ENCODE measurements at places on chromosomes 5 and 9.
A peak's percentile ranks its signal among the peaks of the same experiment; 100 is the strongest.

DNA sequence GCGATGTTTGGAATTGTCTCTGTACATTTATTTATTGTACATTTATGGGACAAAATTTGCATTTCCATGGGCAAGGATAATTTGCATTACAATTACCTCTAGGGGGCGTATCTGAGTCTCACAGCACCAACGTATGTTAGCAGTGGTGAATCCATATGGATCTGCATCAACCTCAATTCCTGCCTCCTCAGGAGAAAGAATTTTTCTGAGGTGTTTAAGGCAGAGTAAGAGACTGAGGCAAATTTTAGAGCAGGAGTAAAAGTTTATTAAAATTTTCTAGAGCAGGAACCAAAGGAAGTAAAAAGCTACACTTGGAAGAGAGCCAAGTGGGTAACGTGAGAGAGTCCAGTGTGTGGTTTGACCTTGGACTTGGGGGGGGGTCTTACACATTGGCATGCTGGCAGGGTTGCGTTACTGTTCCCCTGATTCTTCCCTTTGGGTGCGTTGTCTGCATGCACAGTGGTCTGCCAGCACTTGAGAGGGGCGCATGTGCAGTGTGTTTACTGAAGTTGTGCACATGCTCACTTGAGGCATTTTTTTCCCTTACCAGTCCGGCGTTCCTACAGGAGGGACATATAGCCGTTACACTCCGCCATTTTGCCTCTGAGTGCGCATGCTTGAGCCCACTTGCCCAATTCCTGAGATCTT is 21.0 kb upstream of the RAB14 start:
- peak; percentile 38 for DNase-seq

- peak; percentile 27 for DNase-seq
Observed at GRCh38 chr5:43190755-43191603, 1.0 kb upstream of the NIM1K start.

DNA sequence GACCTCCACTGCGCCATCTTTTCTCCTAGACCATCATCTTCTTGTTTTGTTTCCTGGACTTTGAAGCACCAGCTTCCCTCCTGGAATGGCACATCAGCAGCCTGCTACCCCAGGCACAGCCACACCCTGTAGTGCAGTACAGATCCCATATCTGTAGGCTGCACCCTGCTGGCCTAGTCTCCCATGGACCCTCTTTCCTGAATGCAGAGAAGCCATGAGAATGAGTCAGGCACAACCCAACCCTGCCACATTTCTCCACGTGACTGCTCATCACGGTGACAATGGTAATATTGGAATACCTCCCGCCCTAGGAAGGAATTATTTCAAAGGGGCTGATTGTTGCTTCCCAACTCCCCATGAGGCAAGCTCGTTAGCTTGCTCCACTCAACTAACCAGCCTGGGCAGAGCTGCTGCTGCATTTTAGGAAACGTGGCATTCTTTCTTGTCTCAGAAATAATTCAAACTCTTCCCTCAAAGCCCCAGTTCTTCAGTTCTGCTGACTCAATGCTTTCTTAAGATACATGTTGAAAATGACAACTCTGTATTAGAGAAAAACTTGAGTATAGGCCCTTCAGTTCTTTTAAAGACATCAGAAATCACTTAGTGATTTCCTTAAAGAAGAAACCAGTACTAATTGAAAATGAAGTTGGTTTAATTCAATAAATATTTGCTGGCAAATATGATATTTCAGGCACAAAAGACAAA is 328.1 kb downstream of the MLLT3 start:
- peak; percentile 45 for DNase-seq

GRCh38 chr9:72575666-72576065 is 54.3 kb downstream of the TMC1 start:
- DNase-seq = no peak

DNA sequence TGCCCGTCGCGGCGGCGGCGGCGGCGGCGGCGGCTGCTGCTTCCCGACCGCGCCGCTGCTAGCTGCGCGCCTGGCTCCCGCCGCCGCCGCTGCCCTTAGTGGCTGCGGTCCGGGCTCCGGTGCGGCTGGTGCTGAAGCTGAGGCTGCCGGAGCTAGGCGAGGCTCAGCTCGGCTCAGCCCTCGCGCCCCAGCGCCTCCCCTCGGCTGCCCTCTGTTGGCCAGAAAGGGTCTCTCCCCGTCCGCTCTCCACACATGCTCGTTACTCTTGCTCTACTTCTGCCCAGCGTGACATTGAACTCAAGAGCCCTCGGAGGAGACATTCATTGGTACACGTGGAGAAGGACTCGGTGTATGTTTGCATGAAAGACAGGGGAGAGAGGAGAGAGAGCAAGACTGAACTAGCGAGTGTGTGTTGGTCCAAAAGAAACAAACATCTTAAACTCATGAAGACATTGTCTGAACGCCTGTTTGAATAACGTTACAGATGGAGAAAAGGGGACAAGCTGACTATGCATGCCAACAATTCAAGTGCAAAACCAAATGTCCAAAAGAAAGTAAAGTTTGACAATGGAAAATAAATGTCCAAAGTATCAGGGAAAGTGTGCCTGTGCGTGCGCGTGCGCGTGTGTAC is at the start of gene HCN1:
TSS of gene HCN1 (minus strand) at position 175 of the 631 bp plus-strand sequence.
- DNase-seq = no peak

GRCh38 chr5:72018143-72018803 is 89.0 kb upstream of the MAP1B start:
- peak; percentile 64 for DNase-seq

DNA sequence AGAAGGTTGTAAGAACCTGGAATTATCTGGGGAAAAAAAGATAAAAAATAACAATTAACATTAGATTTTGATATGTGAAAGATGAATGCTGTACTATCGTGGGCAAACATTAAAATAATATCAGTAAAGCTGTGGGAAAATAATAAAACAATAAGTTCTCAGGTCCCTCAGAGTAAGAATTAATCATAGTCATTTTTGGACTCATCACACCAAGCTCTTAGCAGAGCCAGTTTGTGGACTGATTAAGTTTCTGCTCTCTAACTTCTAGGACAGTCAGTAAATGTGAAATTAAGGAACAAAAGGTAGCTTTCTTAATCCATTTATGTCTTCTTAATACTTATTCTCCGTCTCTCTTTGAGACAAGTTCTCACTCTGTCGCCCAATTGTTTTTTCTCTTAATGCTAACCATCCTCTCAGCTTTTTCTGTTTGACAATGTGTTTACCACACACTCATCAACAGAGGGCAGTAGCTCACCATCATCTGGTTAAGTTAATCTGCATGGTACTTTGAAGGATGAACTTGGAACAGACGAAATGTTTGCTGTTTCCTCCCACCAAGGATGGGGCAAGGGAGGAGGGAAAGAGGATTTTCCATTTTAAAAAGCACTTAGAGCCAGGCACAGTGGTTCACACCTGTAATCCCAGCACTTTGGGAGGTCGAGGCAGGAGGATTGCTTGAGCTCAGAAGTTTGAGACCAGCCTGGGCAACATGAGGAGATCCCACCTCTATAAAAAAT is 5.3 kb upstream of the ACO1 start:
- peak; percentile 69 for DNase-seq

GRCh38 chr9:112433499-112434392 is 52.9 kb upstream of the KIAA1958 start:
- DNase-seq = no peak

DNA sequence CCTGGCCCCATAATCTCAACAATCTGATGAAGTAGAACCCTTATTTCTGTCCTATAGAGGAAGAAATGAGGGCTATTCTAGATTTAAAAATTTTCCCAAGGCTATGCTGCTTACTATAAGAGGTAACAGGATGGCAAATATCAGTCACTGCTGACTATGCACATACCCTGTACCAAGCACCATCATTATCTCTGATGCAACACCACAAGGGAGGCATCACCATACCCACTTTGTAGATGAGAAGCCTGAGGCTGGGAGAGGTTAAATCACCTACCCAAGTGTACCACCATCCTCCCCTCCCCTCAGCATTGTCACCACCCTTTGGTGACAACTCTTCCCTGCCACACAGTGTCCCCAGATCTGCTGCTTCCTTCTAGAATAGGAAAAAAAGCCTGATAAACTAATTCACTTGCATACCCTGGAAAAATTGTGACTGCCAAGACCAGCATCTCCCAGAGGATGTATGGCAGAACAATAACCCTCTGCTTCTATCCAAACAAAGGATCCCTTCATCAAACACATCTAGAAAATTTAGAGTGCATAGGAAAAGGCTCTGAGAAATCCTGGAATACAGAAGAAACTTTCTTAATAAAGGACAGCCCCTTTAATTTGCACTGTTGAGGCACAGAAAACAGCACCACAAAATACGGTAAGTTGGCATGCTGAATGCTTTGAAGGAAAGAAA is 48.3 kb downstream of the PRRC1 start:
- DNase-seq = no peak

DNA sequence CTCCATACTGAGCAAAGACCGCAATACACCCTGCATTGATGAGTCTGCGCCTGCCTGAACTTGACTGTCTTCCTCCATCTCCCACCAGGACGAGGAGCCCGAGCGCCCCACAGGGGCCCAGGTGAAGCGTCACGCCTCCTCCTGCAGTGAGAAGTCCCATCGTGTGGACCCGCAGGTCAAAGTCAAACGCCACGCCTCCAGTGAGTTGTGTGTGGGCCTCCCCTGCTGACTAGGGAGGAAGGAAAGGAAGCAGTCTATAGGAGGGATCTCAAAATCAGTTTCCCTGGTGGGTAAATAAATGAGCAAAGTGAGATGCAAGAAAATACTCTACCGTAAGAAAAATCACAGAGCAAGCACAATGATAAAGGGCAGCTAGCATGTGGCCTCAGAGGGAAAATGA is 22.8 kb upstream of the GRPEL2 start:
- no peak for DNase-seq

DNA sequence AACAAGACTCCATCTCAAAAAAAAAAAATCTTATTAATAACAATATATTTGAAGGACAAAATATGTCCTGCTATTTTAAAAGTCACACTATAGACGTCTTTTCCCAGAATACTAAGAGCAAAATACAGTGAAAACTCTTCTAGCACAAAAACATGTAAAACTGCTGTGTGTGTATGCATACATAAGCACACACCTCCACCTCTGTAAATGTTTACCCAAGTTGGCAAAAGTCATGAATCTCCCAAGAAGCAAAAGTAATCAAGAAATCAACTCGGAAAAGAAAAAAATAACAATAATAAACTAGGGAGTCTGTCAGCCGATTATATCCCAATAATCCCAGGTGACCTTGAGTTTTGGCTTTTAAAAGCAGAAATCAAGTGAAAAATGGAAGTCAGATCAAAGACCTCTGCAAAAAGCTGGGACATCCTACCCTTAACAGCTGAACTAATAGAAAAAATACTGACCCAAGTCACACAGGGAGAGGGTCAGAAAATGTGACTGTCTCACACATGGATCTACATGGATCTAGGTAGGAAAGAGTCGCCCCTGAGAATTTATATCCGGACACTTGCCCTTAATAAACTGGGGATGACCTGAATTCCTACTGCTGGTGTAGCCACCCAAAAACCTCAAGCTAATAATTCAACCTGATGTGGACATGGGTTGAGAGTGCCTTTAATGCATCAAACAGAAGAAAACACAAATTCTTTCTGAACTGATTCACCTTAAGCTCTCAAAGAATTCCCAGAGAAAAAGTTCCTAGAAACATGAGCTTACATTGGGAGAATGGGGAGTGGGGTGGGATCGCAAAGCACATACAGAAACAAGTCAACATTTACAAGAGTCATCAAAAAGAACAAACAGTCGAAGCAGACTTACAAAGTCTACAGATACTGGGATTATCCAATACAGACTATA is 29.9 kb downstream of the LPAR1 start:
- no peak for DNase-seq

- DNase-seq = peak; percentile 84
Observed at GRCh38 chr9:21549251-21549765, 67.2 kb upstream of the IFNE start.

GRCh38 chr5:174500636-174501035 is 223.7 kb upstream of the MSX2 start:
- DNase-seq = no peak

DNA sequence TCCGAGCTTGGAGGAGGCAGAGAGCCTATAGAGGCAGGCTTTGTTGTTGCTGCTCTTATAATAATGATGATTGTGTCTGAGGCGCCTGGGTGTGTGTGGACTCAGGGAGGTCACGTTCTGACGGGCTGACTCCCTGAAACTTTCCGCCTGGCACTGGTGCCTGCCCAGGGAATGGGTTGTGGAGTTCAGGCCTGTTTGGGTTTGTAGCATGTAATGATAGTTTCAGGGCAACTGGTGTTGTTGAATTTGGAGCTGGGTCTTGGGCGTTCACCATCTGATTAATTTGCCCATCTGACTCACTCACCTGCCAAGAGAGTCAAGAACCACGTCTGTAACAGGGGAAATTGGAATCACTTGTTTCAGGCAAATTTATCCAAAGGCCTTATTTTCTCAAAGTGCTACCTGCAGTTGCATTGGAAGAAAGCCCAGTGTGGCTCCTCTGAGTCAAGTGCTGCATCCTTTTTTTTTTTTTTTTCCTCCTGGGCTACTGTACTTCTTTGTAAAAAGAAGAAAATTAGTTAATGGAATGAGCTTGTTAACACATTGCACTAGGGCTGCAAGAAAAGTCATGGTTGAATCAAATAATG is 386.5 kb downstream of the GADD45G start:
- DNase-seq = no peak

- no peak for DNase-seq
Observed at GRCh38 chr5:67286006-67286405, 89.4 kb upstream of the CD180 start.

GRCh38 chr5:148523139-148523538 is 131.2 kb downstream of the HTR4 start:
- no peak for DNase-seq

DNA sequence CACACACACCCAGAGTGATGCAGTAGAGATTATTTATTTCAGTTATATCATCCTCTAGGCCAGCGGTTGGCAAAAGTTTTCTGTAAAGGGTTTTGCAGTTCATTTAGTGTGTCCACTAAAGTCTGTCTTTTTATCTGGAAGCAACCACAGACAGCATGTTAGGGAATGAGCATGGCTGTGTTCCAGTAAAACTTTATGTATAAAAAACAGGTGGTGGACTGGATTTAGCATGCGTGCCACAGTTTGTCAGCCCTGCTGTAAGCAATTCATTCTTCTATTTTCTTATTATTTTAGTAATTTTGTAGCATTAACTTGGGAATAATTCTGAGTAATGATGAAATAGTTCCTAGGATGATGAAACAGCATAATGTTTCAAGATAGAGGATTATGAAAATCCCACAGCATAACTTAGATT is 51.7 kb downstream of the CCNH start:
- no peak for DNase-seq

Data from HT1080 (cell line).